CD4-positive, alpha-beta T cell treated with Interleukin-12 subunit alpha and Interleukin-12 subunit beta, for 1 hour (primary cell): ENCODE measurements at places on chromosomes 1 and 21.

DNA sequence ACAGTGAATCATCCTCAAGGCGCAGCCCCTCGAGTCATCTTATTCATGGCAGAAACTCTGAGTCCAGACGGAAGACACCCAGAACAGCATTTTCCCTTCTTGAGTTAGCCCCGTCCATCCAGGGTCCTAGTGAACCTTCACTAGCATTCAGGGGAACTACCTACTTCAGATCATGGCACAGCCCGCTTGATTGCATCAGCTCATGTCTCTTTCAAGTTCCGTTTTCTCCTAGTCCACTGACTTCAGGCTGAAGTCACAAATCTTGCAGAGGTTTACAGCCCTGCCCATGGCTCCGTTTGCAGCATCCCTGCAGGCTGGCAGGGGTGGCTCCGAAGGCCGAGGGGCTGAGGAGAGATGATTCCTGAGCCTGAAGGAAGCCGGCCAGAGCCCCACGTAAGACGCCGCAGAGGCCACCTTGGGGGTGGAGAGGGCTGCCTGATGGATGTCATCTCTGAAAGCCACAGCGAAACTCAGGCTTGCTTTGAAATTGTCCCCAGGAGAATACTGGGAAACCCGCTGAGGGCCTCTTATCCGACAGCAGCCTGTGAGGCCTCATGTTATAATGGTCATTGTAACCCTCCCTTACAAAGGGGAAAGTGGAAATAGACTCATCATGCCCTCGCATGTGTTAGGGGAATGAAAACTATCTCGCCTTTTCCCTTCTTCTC, 310.2 kb upstream of the AJAP1 start:
- DNase-seq: no peak

DNA sequence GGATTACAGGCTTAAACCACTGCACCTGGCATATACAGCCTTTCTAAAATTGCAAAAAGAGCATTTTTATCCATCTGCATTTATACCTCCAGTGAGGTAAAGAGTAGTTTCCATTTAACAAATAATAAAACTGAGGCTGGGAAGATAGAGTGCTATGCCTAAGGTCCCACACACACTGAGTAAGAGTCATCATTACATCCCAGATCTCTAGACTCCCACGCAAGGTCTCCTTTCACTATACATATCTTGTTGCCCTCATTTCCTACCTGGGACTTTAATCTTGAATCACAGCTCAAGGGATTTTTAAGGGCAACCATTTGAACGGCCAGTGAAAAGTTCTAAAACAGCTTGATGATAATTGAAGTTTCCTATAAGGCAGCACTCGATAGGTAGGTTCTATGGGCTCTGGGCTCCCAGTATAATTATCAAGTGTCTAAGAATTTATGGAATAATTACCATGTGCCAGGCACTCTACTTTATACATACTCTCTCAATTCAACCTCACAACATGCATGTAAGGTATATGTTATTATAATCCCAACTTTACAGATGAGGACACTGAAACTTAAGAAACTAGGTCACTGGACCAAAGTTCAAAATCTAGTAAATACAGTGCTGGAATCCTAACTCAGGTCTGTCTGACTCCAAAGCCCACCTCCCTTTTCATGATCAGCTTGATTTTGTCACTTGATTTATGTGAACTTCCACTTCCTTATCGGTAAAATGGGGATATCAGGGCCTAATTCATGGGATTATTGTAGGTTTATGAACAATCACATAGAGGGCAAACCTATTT, 23.3 kb upstream of the EPS15 start:
- DNase-seq: no peak

- no peak for DNase-seq
These were observed 13.3 kb downstream of the FAM151A start for GRCh38 chr1:54610048-54610447.

GRCh38 chr1:24708938-24709337, 36.3 kb upstream of the CLIC4 start:
- no peak for DNase-seq

DNA sequence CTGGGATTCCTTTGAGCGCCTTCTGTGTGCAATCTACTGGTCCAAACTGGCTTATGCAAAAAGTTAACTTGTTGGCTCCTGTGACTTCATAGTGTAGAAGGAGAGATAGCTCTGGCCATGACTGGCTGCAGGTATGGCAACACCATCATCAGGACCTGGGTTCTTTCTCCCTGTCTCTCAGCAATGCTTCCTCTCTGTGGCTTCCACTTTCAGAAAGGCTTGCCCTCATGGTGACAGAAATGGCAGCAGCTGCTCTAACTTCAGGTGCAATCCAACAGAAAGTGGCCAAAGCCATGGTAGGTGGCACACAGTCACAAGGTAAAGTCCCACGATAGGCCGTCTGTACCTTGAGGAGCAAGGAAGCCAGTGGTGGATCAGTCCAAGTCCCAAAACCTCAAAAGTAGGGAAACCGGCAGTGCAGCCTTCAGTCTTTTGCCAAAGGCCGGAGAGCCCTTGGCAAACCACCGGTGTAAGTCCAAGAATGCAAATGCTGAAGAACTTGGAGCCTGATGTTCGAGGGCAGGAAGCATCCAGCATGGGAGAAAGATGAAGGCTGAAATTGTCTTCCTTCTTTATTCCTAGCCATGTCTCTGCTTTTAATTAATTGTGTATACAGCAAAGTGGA, 45.0 kb downstream of the ZBTB40 start:
- DNase-seq: no peak

DNA sequence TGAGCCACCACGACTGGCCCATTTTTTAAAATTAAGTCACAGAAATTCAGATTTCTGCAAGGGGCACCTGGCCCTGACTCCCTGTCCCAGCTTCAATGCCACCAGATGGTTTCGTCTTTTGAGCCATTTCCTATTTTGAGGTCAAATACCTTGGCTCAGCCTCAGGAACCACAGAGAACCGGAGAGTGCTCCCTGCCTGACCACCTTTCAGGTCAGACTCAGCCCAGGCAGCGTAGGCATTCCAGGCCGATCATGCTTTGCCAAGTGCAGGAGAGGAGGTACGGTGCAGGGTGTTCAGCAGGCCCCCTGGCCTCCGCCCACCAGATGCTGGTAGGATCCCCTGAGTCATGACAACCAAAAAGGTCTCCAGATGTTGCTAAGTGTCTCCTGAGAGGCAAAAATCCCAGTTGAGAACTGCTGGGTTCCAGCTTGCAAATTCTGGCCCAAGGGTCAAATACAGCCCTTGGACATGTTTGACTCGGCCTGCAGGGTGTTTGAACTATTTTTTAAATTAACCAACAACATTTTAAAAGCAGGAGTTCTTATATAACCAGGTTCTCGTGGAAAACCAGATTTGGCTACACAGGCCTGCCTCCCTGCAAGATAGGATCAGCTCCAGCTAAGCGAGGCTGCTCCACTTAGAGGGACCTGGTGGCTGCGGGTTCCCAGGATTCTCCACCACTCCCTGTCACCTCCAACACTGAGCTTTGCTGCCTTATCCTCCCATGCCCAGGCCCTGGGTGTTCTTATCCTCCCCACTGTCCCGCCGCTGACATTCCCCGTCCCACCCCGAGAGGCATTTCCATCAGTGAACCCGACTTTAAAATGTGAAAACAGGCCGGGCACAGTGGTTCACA, 61.9 kb upstream of the TARDBP start:
- DNase-seq: no peak

- no peak for DNase-seq
These were observed 844 bp downstream of the ADAMTS5 start for GRCh38 chr21:26965907-26966581.

DNA sequence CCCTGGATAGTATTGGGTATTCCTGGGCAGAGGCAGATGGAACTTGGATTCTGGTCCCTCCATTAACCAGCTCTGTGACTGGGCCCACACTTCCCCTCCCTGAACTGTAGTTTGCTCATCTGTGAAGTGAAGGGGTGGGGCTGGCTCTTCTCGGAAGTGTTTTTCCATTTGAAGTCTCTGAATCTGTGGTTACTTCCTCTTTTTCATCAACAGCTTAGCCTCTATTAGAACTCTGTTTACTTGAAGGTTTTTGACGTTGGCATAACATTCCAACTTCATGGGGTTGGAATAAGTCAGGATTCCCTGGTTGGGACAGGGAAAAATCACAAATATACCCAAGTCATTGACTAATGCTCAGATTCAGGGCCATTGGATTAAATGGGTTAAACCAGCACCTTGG, 3.6 kb downstream of the KIAA0040 start:
- DNase-seq: peak; percentile 66

DNA sequence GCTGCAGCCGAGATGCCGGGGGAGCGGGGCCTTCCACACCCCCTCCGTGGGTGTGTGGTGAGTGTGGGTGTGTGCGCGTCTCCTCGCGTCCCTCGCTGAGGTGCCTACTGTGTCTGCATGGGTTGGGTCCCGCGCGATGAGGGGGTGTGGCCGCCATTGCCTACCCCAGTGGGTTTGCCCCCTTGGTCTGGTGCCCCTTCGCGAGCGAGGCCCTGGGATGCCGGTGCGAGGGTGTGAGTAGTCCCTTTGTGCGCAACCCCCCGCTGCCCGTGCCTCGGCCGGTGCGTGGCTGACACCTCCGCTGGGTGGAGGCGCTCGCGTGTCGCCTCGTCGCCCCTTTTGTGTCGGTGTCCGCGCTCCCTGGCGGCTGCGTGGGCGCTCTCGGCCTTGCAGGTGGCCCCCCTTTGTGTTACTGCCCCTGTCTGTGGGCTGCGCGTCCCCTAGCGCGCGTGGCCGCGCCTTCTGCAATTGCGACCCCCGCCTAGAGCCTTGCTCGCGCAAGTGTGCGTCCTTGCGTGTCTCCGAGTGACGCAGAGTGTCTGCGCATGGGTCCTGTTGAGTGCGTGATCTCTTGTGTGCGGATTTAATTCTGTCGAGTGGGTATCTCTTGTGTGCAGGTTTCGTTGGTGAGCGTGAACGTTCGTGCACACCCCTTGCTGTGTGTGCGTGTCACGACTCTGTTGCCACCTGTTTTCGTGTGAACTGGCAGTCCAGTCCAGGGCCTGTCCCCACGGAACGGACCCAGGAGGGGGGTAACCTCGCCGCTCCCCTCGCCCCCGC, 553 bp downstream of the TTC3 start:
- DNase-seq: peak; percentile 67

DNA sequence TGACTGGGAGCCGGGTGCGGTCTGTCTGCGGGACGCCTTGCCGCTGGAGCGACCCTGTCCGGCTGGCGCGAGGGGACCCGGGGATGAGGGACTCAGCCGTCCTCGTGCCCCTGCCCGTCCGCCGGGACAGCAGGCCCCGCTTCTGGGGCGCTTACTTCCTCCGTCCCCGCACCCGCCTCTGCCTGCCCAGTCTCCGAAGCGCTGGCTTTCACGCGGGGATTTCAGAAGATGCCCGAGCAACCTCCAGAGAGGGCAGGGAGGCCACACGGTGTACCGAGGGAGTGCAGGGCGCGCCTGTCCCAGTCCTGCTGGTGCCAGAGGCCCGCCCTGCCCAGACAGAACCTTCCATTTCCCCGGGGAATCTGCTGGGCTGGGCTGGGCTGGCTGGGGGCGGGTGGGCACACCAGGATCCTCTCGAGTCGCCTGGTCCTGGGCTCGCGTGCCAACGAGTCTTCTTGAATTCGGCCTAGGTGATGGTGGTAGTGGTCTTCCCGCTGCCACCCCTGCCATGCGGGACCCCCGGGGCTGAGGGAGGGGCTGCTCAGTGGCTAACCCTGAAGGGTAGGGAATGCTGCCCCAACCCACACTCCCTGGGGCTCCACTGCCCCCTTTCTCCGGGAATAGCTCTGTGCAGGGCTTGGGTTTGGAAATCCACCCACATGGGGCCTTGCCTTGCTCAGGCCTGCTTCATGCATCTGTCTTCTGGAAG, 2.5 kb upstream of the TRPM2 start:
- DNase-seq: no peak

DNA sequence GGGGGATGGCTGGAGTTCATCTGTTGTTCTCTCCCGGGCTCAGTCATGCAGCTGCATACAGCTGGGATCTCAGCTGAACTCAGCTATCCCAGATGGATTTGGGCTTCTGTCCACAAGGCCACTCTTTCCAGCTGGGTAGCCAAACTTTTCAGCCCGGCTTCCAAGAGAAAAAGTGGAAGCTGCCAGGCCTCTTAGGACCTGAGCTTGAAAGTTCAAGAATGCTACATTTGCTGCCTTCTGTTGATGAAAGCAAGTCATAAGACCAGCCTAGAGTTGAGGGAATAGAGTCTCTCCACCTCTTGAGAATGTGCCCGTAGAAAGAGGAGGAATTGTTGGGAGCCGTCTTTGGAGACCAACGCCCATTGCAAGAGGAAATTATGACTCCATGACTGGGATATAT, 95.3 kb downstream of the C1orf21 start:
- no peak for DNase-seq

DNA sequence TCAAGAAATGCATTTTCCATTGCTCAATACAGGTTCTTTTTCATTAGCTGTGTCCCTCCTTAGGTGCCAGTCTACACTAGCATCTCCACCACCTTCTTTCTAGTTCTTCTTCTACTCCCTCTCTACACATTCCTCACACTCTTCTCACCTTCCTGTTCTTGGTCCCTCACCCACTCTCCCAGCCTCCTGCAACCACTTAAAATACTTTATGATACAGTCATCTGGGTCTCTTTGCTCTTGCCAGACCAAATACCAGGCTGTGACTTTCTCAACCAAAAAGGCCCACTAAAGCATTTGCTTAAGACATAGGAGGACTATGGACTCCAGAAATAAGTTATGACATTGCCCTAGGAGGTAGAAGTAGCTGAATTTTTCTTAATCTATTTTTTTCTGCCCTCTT, 35.1 kb downstream of the PIGM start:
- no peak for DNase-seq
